T47D (cell line): ENCODE measurements at places on chromosomes 16 and 17.

- peak; percentile 26 for DNase-seq
Measured at GRCh38 chr17:75516619-75517296, 430 bp downstream of the TSEN54 start.

DNA sequence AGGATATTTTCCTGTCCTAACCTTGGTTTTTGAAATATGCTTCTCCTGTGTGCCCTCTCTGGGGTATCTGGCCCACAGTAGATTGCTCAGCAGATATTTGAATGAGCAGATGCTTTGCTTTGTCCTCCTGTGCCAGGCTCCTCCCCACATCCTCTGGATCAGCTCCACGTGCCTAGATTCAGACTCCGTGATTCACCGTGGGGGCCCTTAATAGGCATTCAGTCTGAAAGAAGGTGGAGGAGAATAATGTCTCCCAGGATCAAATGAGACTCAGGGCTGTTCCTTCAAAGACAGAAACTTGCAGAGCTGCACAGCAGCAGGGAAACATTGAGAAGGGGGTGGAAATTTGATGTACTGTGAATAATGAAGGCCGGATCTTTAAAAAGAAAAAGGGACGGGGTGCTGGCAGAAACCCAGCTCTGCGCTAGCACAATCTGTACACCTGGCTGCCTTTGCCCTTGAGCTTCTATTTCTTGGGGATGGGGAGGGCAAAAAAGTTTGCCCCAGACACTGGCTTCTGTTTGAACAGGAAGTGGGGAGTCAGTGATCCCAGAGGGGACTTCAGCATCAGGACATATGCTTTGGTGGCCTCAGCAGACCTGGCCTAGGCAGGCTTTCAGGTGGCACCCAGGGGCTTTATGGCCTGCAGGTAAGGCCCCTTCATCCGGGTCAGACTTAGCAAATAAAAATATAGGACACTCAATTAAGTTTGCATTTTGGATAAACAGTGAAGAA, 15.9 kb upstream of the SLC12A3 start:
- no peak for DNase-seq

GRCh38 chr17:76826330-76827068, 41.7 kb upstream of the MGAT5B start:
- no peak for DNase-seq

DNA sequence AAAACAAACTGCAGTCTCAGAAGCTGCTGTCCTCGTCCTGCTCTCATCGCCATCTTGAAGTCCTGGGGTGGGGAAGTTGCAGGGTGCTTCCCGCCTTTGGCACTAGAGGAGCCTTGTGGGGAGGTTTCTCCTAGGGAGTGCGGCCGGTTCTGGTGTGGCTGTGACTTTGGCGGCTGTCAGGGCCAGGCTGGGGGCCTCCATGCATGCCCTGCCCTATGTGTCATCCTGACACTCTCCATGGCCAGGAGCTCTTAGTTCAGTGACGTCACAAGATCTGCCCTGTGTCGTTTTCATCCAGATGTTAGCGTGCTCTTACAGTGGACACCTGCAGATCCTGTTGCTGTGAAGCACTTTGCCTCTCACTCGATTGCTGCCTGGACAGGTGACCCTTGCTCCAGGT, 49.6 kb downstream of the PLD6 start:
- no peak for DNase-seq

DNA sequence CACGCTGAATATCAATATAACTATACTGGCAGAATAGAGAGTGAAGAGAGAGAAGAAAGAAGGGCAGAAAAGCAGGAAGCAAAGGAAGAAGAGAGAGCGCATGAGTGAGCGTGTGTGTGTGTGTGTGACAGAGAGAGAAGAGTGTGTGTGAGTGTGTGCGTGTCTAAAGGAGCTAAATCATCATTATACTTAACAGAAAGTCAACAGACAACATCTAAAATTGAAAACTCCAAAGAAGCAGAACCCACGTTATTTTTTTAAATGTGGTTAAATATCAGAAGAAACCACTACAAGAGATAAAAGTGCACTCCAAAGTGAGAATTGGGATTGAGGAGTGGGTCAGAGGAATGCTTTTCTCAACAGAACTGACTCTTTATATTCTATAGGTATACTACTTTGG, 77.2 kb downstream of the BRIP1 start:
- DNase-seq = no peak

DNA sequence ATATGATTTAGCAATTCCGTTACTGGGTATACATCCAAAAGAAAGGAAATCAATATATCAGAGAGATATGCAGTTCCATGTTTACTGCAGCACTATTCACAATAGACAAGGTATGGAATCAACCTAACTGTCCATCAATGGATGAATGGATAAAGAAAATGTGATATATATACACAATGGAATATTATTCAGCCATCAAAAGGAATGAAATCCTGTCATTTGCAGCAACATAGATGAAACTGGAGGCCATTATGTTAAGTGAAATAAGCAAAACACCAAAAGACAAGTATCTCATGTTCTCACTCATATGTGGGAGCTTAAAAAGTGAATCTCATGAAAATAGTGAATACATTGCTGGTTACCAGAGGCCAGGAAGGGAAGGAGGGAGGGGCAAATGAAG, 390.8 kb downstream of the ZFHX3 start:
- DNase-seq = no peak

DNA sequence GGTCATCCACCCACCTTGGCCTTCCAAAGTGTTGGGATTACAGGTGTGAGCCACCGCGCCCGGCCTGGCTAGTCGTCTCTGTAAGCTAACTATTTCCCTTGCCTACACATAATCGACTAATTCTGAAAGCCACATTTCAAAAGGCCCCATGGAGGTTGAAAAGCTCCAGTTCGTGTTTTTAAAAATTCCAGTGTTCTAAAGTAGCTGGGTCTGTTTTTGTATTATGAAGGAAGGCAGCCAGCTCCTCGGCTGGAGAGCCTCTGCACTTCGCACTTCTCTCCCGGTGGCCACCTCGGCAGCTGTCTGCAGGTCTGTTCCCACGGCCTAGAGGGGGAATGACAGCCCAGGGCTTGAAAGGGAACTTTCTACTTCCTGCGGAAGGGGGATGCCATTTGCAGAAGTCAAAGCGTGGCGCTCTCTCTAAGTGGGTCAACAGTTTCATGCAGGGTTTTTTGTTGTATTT, 16.9 kb downstream of the HASPIN start:
- DNase-seq = no peak

DNA sequence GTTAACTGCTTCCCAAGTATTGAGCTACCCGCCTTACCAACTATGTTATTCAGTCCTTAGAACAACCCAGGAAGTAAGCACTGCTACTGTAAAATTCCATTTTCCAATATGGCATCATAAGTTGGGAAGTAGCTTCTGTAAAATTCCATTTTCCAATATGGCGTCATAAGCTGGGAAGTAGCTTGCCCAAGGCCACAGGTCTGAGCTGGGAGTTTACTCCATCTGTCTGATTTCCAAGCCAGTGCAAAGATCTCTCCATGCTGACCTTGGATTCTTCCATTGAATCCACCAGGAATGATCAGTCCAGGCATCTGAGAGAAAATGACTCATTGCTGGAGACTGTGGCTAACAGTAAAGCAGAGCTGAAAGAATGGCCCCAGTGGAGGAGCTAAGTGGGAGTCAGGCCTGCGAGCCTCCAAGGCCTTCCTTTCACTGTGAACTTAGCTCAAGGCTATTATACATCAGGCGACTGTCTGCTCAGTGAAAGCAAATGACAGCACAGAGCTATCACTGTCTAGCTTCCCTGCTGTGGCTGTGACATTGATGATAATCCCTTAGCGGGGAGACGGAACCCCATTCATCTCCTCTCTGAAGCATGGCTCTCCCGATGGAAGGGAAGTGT, 430.4 kb downstream of the HAPSTR1 start:
- DNase-seq = no peak

DNA sequence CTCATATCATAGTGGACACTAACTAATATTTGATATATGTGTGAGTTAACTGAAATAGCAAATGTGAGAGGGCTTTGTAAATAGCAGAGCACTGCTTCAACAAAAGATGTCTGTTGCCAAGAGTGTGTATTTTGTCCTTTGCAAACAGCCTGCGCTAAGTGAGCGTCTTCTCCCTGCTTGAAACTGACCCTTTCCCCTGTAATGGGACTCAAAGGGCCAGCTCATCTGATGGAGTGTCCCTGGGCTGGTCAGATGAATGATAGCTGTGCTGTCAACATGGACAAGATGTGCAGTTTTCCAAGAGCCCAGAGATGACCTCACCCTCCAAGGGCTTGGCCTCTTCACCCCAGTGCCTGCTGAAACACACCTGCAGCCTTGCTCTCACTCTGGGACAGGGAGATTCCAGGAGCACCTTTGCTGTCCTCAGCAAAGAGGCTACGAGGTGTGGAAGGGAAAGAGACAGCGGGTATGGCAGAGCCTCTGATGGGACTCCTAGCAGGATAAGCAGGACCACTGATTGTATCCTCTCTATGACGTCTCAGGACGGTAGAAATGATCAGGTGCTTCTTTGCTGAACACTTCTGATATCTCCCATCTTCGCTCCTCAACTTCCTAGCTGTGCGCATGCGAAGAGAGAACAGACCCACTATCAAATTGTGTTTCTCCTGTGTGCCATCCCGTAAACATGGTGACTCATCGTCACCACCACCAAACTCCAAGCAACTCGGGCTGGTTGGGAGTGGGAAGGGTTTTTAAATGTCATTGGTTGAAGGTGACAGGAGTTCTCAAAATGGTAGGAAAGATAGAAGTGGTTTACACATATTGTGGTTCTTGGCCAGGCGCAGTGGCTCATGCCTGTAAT, 35.8 kb upstream of the TBX2 start:
- no peak for DNase-seq

GRCh38 chr17:65683428-65683827, 122.0 kb upstream of the AXIN2 start:
- DNase-seq = no peak

GRCh38 chr16:82660966-82661365, 34.2 kb downstream of the CDH13 start:
- DNase-seq = no peak

GRCh38 chr17:48483004-48483403, 47.8 kb downstream of the HOXB1 start:
- DNase-seq = no peak

- peak; percentile 72 for DNase-seq
Measured at GRCh38 chr17:50661795-50662391, 27.2 kb downstream of the ABCC3 start.

DNA sequence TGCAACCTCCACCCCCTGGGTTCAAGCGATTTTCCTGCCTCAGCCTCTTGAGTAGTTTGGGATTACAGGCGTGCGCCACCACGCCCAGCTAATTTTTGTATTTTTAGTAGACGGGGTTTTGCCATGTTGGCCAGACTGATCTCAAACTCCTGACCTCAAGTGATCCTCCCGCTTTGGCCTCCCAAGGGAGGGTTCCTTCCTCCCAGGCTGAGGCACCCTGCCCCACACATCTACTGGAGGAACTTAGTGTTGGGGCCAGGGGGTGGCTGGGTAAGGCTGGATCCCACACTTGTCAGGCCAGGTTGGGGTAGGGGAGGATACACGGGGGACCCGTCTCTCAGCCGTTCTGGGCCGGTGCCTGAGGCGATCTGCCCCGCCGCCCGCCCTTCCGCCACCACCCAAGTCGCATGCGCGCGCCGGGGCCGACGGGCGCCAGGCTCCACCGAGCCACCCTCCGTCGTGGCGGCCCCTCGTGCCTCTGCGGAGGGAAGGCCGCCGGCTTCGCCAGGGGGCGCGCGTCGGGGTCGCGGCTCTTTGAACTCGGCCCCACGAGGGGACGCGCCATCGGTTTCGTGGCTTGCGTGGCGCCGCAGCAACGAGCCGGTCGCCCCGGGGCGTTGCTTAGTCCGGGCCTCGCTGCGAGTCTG, 15.9 kb downstream of the GRB7 start:
- DNase-seq = no peak

DNA sequence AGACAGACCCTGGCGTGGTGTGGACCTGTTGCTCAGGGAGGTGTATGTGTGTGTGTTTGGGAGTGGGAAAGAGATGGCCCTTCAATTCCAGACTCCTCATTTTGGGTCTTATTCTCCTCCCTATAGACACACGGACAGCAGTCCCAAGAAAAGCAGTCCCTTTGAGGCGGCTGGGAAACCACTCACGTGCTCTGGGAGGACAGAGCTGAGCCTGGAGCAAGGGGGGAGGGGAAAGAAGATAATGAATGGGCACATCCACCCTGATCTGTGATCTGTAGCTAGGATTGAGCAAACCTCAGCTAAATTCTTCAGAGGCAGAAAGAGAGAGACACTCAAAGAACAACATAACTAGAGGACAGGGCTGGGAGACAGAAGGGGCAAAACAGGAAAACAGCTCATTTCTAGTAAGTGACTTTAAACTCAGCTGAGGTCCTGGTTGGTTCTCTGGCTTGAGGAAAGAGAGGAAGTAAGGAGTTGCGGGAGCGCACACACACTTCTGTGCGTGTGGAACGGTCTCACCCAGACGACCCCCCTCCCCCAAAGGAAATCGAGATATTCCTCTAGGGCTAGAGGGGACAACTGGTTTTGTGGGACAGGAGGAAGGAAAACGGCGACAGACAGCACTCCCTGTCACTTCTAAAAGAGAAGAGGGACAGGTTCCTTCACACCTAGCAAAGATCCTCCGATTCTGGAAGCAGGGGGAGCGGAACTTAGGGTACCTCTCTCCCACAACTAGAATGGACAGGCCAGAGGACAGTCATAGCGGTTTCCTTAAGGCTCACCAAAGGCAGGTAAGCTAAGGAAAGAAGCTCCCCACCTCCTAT, 658 bp downstream of the RAB5C start:
- DNase-seq = peak; percentile 42

GRCh38 chr16:88798772-88799455, 4.7 kb upstream of the CDT1 start:
- DNase-seq = no peak

GRCh38 chr17:39813631-39814030, 50.5 kb downstream of the IKZF3 start:
- no peak for DNase-seq

- DNase-seq = no peak
Measured at GRCh38 chr16:9422762-9423513, 331.5 kb downstream of the HAPSTR1 start.

GRCh38 chr17:44556832-44557606, at the start of gene FZD2:
Gene FZD2, plus strand, starts transcription at chr17:44557484. Its CDS starts 205 bp downstream, at chr17:44557689.
- peak; percentile 100 for DNase-seq

GRCh38 chr16:383326-384051, 1.7 kb upstream of the PGAP6 start:
- DNase-seq = peak; percentile 94

DNA sequence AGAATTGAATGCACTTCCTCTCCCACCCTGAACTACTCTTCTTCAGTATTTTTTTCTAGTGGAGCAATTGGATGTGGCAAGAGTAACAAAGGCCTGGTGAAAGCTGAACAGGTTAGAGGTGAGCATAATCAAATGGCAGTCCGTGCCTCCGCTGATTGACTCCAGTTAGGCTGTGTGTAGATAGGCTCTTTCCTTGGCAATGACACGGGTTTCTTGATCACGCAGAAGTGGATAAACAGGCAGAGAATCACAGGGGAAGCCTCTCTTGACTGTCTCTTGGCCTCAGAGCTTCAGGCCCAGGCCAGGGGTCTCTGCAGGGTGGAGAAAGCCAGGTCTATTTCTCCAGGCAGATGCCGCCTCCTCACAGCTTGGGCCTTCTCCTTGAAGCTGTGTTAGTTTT, 4.2 kb downstream of the CD300LB start:
- DNase-seq = no peak
